Heart left ventricle (tissue), 16 donors: ENCODE measurements at places on chromosomes 6 and 20. TPM values are rescaled to one million over a fixed set of nuclear protein-coding genes. Genes with fewer than 3 reads are reported as not detected.

Gene BPIFB2
- not detected for total RNA-seq

Gene MAPK13
- 16.8 TPM for total RNA-seq

Gene SLC24A3
- 0.26 TPM for total RNA-seq

Gene PHF1
- 82.1 TPM for total RNA-seq

Gene OR2H2
- total RNA-seq, result not detected

GRCh38 chr6:137640086-137640485 lies 145.9 kb upstream of the OLIG3 start:
- no peaks in the 10 kb centered on the region for H3K4me1 ChIP-seq
- no peak overlapping the region for H3K4me3 ChIP-seq
- H3K27ac ChIP-seq, result no peak overlapping the region
- no peaks in the 10 kb centered on the region for H3K36me3 ChIP-seq
- no peak for DNase-seq

DNA sequence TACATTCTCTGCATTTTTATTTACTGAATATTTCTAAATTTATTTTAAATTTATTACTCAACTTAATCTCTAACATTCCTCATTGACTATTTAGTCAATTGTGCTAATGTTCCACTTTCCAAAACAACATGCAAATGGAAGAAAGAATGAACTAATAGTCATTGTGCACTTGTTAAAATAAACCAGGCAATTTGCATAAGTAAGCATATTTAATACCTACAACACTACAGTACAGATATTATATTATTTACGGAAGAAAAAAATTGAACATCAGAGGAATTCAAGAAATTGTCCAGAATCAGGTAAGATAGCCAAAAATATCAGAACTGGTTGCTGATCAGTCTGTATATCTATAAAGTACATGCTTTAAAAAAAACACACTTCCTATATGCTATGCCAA lies 320.5 kb downstream of the CENPW start:
- no peak overlapping the region for H3K4me3 ChIP-seq
- no peaks in the 10 kb centered on the region for H3K4me1 ChIP-seq
- no peak overlapping the region for H3K27ac ChIP-seq
- H3K36me3 ChIP-seq, result no peaks in the 10 kb centered on the region
- DNase-seq, result no peak
- no peaks in the 10 kb centered on the region for H3K27me3 ChIP-seq

DNA sequence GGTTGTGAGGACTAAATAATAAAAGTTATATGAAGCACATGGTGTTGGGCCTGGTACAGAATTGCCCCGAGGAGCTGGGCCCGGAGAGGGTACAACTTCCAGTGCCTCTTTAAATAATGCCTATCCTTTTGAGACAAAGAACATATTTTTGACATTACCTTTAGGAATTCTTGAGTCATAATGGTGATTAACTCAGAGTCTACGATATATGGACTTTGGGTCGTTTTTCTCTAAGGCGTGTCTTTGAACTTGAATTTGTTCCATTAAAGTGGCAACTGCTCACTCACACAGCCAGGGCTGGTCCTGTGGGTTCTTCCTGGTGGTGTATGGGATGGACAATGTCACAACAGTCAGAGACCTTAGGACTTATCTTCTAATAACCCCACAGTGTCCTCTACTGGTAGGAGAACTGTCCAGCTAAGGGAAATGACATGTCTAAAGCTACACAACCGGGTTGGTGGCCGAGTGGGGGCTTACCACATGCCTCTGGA lies 106.5 kb downstream of the CDC5L start:
- H3K36me3 ChIP-seq, result no peaks in the 10 kb centered on the region
- no peaks in the 10 kb centered on the region for H3K4me1 ChIP-seq
- H3K27ac ChIP-seq, result no peak overlapping the region

- DNase-seq, result no peak
- H3K27me3 ChIP-seq, result no peaks in the 10 kb centered on the region
- no peak overlapping the region for H3K27ac ChIP-seq
- no peaks in the 10 kb centered on the region for H3K36me3 ChIP-seq
- H3K4me1 ChIP-seq, result no peaks in the 10 kb centered on the region
- no peak overlapping the region for H3K4me3 ChIP-seq
Measured at GRCh38 chr6:97048771-97049170, 124.2 kb downstream of the KLHL32 start.

- no peaks in the 10 kb centered on the region for H3K4me1 ChIP-seq
- H3K27me3 ChIP-seq, result no peaks in the 10 kb centered on the region
- no peak overlapping the region for H3K4me3 ChIP-seq
- H3K27ac ChIP-seq, result no peak overlapping the region
Measured at GRCh38 chr6:84853901-84854300, 89.5 kb upstream of the TBX18 start.

- H3K4me1 ChIP-seq, result no peaks in the 10 kb centered on the region
- peak; percentile 58 for DNase-seq
- peak within 1 kb of the TSS; percentile 18 for H3K27ac ChIP-seq
Measured at GRCh38 chr20:1491281-1491840, at the start of gene SIRPB2. SIRPB2 (minus strand) TSS chr20:1491420; CDS start chr20:1491359, 61 bp downstream.

GRCh38 chr6:140436023-140436811 lies 1061.8 kb upstream of the CITED2 start:
- H3K27me3 ChIP-seq, result no peaks in the 10 kb centered on the region
- no peak overlapping the region for H3K27ac ChIP-seq
- DNase-seq, result no peak
- H3K4me3 ChIP-seq, result no peak overlapping the region

DNA sequence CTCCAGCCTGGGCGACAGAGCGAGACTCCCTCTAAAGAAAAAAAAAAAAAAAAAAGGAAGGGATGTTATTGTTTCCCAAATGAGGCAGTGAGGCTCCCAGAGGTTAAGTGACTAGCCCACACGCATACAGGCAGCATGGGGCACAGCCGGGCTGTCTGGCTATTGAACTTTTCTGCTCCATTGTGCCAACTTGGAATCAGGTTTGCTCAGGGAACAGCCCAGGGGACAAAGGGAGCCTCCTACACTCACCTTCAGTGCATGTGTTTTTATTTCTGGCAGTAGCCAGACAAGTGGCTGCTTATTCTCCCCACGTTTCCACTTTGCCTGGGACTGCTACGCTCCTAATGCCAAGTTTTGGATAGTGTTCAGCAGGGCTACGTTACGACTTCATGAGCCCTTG lies 10.7 kb downstream of the ETV7 start:
- H3K36me3 ChIP-seq, result no peaks in the 10 kb centered on the region
- H3K27me3 ChIP-seq, result no peaks in the 10 kb centered on the region
- no peaks in the 10 kb centered on the region for H3K4me1 ChIP-seq
- no peak for DNase-seq
- H3K4me3 ChIP-seq, result no peak overlapping the region

DNA sequence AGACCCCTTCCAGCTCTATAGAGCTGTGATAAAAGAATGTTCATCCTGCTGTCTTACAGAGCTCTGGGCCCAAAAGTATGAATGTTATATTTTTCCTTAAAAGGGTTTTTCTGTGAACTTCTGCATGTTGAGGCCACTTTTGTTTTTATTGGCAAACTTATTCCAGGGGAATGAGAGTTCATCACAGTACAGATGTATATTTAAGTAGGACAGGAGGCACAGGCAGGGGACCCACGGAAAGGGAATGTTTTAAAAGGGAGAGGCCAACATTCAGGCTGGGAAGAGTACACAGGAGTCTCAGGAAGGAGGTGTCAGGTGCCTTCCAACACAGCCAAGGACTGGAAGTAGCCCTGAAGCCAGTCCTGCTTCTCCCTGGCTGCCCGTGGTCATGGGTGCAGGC lies 148.4 kb downstream of the EYA2 start:
- H3K36me3 ChIP-seq, result no peaks in the 10 kb centered on the region
- H3K4me3 ChIP-seq, result no peak overlapping the region
- H3K27me3 ChIP-seq, result no peaks in the 10 kb centered on the region
- H3K27ac ChIP-seq, result no peak overlapping the region

DNA sequence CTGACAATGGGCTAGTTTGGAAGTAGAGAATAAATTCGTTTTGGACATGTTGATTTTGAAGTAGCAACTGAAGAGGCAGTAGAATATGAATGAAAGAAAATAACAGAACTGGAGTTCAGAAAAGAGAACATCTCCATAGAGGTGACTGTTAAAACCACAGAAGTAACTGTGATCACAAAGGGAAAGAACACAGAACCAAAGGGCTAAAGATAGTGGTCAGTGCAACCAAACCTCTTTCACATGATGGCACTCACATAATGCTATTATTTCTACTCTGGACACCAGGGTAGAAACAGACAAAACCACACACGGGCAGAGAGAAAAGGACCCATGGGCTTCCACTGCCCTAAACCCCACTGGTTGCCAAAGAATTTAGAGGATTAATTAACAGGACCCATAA lies 58.5 kb downstream of the CDK19 start:
- H3K27ac ChIP-seq, result no peak overlapping the region
- no peaks in the 10 kb centered on the region for H3K4me1 ChIP-seq
- H3K27me3 ChIP-seq, result no peaks in the 10 kb centered on the region
- H3K36me3 ChIP-seq, result no peaks in the 10 kb centered on the region

- H3K27me3 ChIP-seq, result no peaks in the 10 kb centered on the region
- H3K4me3 ChIP-seq, result no peak overlapping the region
- no peak for DNase-seq
- peaks cover 45% of the 10 kb centered on the region for H3K4me1 ChIP-seq
Measured at GRCh38 chr6:75421316-75422023, 72.1 kb downstream of the FILIP1 start.

DNA sequence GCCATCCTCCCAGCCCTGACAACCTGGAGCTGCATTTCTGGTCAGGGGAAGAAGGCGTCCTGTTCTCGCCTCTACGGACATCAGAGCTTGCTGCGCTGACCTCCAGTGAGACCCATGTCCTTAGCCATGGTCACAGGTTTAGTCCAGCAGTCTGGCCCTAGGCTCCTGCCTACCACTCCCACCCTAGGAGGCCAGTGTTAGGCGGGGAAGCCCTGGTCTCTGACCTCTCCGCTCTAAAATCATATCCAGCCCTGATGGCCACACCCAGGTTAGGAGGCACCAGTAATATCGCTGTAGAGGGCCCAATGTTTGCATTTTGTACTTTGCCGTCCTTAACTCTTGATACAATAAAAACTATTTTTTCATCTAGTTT lies 1.2 kb upstream of the HTR1B start:
- peak overlapping the region; percentile 30 for H3K4me3 ChIP-seq
- DNase-seq, result no peak
- no peak overlapping the region for H3K27ac ChIP-seq
- peaks cover 45% of the 10 kb centered on the region for H3K27me3 ChIP-seq
- no peaks in the 10 kb centered on the region for H3K4me1 ChIP-seq

DNA sequence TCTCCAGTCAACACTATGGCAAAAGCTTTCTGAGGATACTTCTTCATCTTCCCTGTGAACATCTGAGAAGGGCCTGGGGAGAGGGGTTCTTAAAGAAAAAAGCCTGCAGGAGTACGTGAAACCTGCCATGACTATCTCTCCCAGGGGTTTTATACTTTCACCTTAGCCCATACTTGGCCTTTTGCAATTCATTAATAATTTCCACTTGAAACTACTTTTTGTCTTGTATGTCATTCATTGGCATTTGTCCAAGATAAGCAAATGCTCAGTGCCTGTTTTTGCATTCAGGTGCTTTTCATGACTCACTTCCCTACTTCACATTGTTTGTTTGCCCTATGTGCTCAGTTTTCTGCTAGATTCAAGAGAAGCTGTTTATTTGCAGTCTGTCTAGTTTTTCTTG lies 580.3 kb upstream of the GJE1 start:
- H3K27me3 ChIP-seq, result no peaks in the 10 kb centered on the region
- no peaks in the 10 kb centered on the region for H3K4me1 ChIP-seq

GRCh38 chr6:140566781-140567277 lies 1192.4 kb upstream of the CITED2 start:
- peaks cover 15% of the 10 kb centered on the region for H3K4me1 ChIP-seq
- H3K27me3 ChIP-seq, result no peaks in the 10 kb centered on the region
- no peaks in the 10 kb centered on the region for H3K36me3 ChIP-seq
- DNase-seq, result no peak

GRCh38 chr20:59661153-59661552 lies 56.8 kb downstream of the PHACTR3 start:
- H3K27ac ChIP-seq, result no peak overlapping the region
- no peak for DNase-seq
- no peak overlapping the region for H3K4me3 ChIP-seq
- H3K27me3 ChIP-seq, result no peaks in the 10 kb centered on the region
- H3K4me1 ChIP-seq, result no peaks in the 10 kb centered on the region

- no peaks in the 10 kb centered on the region for H3K27me3 ChIP-seq
- no peak overlapping the region for H3K4me3 ChIP-seq
- no peaks in the 10 kb centered on the region for H3K36me3 ChIP-seq
- peaks cover 15% of the 10 kb centered on the region for H3K4me1 ChIP-seq
- no peak overlapping the region for H3K27ac ChIP-seq
- no peak for DNase-seq
Measured at GRCh38 chr6:168041928-168042327, 37.1 kb downstream of the FRMD1 start.

DNA sequence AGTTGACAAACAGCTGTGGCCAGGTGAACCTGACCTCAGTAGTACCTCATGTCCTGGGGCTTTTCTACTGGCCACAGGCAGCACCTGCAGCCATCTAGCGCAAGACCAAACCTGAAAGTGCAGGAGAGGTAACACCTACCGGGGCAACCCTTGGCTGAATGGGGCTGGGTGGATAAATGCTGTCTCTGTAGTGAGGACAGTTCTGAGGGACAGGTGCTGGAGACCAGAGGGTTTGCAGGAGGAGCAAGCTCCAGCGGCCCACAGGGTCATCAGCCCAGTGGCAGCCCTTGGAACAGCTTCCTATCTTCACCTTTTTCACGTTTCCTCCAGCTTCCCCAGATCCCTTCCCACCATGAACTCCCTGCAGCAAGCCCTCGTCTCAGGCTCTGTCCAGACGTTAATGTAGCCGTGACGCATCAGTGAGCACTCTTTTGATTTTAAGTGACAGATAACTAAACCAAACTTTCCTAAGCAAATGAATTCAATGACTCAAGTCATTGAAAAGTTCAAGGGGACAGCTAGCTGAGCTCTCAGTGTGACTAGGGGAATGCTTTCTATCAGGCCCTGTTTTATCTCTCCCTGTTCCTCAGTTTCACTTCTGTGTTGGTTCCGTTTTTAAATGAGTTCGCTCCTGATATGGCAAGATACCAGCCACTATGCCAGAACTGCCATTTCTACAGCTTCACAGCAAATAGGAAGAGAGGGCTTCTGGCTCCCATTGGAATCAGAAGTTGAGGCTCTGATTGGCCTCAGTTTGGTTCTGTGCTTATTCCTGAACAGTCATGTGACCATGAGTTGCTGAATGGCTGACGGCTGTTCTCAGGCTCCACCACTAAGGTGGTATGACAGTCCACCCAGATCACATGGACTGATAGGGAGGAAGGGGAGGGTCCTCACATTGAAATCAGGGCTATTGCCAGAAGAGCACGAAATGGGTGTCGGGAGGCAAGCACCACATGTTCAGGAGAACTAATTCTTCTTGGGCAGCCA lies 12.1 kb upstream of the PFDN4 start:
- no peak for DNase-seq
- H3K4me3 ChIP-seq, result no peak overlapping the region

GRCh38 chr6:91031581-91031980 lies 444.7 kb upstream of the MAP3K7 start:
- no peaks in the 10 kb centered on the region for H3K4me1 ChIP-seq
- no peak overlapping the region for H3K27ac ChIP-seq
- no peak for DNase-seq
- no peaks in the 10 kb centered on the region for H3K36me3 ChIP-seq
- H3K4me3 ChIP-seq, result no peak overlapping the region

- H3K27me3 ChIP-seq, result no peaks in the 10 kb centered on the region
- H3K4me1 ChIP-seq, result peaks cover 40% of the 10 kb centered on the region
Measured at GRCh38 chr6:85643537-85644278, 1.0 kb upstream of the SYNCRIP start.

- DNase-seq, result no peak
- H3K4me3 ChIP-seq, result no peak overlapping the region
- no peaks in the 10 kb centered on the region for H3K27me3 ChIP-seq
- H3K36me3 ChIP-seq, result no peaks in the 10 kb centered on the region
- H3K27ac ChIP-seq, result no peak overlapping the region
- no peaks in the 10 kb centered on the region for H3K4me1 ChIP-seq
Measured at GRCh38 chr20:18363708-18364107, 75.4 kb downstream of the ZNF133 start.

GRCh38 chr6:14544666-14545065 lies 427.1 kb downstream of the CD83 start:
- DNase-seq, result no peak
- H3K27ac ChIP-seq, result no peak overlapping the region
- peaks cover 4% of the 10 kb centered on the region for H3K4me1 ChIP-seq
